ENCODE measurements at places on chromosomes 4 and X.

DNA sequence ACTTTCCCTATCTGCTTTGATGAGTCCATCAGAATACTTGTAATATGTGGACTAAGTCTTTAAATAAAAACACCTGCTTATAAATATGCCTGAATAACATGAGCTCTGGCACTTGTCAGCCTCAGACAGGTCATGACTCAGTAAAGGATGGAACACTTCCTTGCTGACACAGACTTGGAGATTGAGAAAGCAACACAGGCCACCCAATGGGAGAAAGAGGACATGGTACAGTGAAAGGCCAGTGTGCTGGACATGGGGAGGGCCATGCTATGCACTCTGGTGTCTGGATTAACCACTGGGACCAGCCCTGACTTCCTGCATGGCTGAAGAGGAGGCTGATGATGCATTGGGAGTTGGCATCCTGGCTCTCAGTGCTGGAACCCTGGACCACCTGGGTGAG, 149.5 kb downstream of the DHRSX start:
- DNase-seq, result no peak

GRCh38 chrX:53211391-53211978, 13.5 kb downstream of the KDM5C start:
- DNase-seq, result no peak

DNA sequence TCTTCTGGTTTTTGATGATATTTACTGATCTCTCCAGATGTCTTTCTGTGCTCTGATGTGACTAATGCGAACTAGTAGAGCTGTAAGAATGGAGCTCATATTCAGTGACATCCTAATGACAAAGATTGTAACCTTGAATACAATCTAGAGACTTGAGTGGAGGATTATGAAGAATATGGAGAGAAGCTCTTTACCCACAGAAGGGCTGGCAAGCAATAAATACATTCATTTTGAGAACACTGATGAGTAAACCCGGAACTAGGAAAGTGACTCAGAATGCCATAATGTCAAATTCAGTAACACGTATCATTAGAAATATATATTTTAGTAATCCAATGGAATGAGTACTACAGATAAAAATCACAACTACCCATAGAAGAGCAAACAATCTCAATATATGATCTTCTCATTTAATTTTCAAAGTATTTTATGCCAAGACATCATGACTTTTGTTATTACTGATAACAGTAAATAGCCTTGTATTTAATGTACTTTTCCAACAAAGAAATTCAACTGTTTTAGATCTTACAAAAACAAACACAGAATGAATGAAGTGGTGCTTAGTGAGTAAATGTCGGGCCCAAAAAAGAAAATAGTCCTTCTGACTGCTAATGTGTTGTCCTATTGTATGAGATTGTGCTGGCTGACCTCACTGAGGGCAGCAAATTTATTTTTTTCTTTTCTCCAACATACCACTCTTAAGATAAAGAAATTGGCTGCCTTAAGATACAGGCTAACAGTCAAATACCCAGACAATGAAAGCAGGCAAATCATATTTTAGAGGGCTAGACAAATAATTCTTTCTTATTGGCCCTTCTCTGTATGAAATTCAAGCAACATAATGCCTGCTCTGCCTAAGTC, 49.2 kb upstream of the HDAC8 start:
- no peak for DNase-seq

DNA sequence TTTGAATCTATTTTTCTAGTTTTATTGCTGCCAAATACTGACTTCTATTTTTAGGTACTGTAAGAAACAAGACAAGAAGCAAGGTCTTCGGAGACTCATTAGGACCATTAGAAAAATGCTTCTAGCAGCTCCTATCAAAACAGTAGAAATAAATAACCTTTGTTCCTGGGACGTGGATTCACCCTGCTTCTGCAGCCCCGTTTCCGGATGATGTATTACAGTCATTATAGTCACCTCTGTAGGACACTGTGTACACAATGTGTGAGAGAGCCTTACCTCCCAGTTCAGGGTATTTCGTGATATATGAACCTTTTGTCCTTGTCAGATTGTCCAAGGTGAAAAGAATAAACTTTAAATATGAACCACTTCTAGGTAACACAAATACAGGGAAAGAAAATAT, 484.0 kb upstream of the TECRL start:
- no peak for DNase-seq

DNA sequence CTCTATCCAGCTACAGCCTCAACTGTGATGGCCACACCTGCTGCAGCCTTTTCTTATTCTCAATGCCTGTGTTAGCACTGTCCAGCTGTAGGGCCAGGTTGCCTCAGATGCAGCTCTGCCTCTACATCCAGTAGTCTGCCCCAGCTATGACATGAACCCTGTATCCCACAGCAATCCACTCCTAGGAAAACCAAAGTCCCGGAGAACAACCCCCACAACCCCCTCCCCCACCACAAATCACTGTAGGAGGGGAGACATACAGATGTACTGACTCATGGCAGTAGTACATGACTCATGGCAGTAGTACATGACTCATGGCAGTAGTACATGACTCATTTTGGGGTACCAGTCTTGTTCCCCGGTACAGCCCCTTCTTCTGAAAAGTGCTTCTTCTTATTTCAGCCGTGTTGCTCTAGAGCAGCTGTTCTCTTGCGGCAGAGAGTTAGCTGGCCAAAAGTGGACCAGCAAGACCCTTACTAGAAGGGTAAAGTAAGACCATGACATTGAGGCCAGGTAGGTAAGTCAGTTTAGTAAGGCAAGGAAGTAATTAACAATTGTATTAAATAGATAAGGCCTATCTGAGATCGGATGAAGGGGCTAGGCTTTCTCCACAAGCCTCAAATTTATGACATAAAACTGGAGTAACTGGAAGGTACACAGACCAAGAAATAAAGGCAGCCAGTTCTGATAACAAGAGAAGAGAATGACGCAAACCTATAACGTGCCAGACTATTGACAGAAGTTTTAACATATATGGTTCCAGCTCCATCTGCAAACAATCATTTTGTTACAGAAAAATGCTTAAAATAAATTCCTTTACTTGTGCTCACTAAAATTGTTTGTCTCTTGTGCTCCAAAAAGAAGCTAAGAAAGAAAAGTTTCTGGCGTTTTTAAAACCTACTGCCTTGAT, 221.4 kb downstream of the TACR3 start:
- DNase-seq, result no peak

GRCh38 chrX:112011376-112011775, 71.2 kb downstream of the TRPC5 start:
- DNase-seq, result no peak

- no peak for DNase-seq
Measured at GRCh38 chrX:105323928-105324327, 103.4 kb upstream of the TEX13A start.

- DNase-seq, result no peak
Measured at GRCh38 chr4:955161-955921, 18.0 kb downstream of the DGKQ start.

DNA sequence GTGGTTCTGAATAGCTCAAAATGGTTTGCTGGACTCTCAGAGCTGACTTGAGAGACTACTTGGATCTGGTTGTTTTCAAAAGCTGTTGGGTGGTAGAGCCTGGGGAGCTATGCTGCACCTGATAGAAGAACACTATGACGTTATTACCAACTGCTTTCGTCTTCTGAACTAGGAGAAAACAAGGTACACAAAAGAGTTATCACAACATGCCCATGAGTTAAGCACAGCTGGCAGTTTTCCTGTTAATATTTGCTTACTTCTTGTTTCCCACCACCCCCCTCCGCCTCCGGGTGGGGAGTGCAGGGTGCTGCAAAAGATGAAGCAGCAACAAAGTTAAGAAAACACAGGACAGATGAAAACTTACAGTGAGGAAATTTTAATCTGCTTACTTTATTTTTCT, 69.1 kb downstream of the RASL11B start:
- no peak for DNase-seq

DNA sequence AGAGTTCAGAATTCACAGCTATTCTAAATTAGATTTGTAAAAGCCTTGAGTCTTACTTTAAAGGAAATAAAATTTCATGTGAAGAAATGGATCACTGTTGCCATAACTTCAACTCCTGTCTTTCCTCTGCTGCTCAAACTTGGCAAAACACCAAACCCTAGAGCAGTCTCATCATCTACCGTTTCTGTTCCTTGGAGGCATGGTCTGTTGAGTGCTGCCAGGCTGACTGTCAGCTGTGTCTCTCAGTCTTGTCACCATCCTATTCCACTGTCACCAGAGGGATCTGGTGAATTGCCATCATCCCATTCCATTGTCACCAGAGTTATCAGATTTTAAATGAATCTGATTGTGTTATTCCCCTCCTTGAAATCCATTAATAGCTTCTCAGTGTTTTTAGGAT, 55.6 kb downstream of the STIM2 start:
- DNase-seq, result no peak

GRCh38 chr4:76457885-76458284, 22.9 kb downstream of the SHROOM3 start:
- DNase-seq, result no peak

- no peak for DNase-seq
Measured at GRCh38 chr4:137678796-137679195, 146.5 kb upstream of the PCDH18 start.

- DNase-seq, result no peak
Measured at GRCh38 chr4:61996943-61997342, 796.8 kb downstream of the ADGRL3 start.

DNA sequence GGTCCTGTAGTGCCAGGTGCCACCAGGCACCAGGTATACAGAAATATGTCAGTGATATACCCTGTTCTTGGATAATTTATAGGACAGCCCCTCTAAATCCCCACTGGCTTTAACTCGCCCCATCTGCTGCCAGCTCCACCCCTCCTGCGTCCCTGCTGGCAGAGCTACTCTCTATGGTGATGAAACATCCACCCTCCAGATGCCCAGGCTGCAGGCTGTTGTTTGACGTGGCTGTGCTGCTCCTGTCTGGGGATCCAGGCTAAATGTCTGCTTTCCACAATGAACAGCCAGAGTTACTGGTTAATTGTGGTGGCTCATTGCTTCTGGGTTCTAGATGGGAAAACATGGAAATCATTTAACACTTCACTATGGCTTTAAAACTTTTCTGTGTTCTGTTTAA, 12.9 kb downstream of the NHSL2 start:
- DNase-seq, result no peak

DNA sequence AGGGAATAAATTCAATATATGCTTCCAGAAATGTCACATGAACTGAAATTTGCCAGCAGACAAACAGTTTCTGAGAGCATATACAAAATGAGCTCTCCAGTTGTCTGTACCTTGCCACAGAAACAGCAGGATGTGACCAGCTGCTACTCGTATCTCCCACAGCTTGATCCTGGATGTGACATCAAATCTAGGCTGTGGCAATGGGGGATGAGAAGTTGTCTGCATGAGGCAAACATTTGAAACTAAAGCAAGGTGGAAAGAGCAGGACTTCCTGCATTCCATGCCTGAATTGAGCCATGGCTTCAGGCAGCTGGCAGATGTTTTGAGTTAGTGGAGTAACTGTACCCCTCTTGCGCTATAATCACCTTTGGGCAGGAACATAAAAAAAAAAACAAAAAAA, 1724.0 kb downstream of the RPA4 start:
- no peak for DNase-seq

DNA sequence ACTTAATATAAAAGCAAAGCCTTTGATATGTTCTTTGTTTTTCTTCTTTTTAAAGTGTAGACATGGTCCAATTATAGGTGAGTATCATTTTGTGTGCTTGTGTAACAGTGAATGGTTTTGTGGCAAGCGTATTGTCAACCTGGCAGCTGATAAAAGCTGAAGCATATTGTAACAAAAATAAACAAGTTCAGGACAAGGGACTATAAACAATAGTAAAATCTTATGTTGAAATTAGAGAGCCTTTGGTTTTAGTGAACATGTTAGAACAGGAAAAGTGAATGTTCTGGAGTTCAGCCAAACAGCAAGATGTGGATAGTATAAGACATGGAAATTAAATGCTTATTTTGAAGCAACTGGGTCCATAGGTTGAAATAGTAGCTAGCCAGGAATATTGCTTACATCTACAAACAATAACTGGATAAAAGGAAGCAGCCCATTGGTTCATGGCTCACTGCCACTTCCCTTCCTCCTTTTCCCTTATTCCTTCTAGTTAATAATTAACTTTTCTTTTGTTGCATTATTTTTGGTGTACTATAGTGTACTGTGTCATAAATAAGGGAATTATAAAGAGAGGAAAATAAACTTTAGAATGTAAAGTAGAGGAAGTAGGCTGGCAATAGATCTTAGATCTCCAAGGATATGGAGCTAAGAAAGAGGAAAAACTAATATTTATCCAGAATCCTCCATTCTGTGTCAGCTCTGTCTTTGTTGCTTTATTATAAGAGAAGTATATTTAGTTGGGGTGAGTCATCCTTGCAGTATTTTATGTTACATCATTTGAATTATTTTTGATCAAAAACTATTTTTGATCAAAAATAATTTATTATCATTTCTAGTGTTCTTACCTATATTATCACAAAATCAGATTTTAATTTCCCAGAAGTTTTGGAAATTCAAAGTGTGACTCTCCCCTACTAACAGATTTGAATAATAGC, 65.6 kb downstream of the MRPL1 start:
- peak; percentile 45 for DNase-seq

GRCh38 chr4:187478292-187479140, 517.1 kb upstream of the ZFP42 start:
- no peak for DNase-seq

DNA sequence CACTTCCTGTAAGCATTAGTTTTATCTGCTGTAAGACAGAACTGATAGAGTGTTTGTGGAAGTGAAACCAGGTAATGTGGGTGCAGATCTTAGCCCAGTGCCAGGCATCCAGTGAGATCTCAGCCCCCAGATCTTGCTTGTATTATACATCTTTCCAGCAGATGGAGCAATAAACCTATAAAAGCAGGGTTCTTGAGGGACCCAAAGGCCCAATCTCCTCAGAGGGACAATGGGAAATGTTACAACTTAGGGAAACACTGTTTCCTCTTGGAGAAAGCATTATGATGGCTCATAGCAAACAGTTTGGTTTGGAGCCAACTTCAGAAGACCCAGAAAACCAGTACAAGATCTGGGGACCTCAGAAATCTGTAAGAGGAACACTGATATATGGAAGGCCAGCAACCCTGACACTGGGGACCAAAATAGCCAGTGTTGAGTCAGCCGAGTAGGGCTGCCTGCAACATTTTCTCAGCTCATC, 206.3 kb downstream of the SLC7A11 start:
- DNase-seq, result peak; percentile 34

GRCh38 chr4:56622176-56622575, 58.9 kb downstream of the HOPX start:
- no peak for DNase-seq

DNA sequence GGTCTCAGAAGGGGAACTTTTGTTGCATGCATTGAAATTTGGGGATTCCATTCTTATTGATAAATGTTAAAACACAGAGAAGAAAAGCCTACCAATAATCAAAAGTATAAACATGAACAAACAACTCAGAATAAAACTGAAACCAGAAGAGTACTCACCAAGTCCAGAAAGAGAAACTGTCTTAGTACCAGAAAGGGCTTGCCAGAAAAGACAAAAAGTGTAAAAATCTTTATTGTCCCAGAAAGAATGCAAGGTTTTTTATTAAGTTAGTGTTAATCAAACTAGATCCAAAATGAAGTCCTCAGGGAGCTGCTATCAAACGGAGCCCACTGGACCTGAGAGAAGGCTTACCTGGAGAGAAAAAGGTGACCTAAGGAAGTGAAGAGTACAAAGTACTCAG, 897.5 kb downstream of the PCDH7 start:
- DNase-seq, result no peak

Measured in NCI-H1436 (cell line).